Chondrocyte (in vitro differentiated cells): ENCODE measurements at places on chromosomes 2 and 18. TPM values are rescaled to one million over a fixed set of nuclear protein-coding genes. Genes with fewer than 3 reads are reported as not detected.
A peak's percentile ranks its signal among the peaks of the same experiment; 100 is the strongest.

Gene CHST10
- total RNA-seq, result 9.8 to 11.1 TPM (median 10.8 TPM) in 3 replicates

Gene QPCT
- 0.67 to 1.2 TPM in 2 of 3 replicates, not detected in the other for total RNA-seq

- DNase-seq, result no peak
These were observed 22.1 kb upstream of the IGFBP5 start for GRCh38 chr2:216717491-216717901.

DNA sequence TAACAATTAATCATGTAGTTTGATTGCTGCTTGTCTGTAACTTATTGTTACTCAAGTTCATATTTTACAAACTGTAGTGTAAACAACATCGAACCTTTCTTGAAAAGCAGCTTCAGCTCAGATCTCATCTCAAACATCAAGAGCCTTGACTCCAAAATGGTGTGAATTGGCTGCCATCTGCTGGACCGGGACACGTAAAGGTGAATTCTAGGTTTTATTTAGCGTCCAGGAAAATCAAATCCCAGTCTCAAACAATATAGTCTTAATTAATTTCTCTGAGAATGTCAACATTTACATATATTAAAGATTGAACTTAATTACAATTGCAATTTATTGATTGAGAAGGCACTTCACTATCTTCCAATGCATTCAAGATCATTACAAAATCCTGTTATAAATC, 453.0 kb downstream of the GALR1 start:
- DNase-seq, result no peak

- DNase-seq, result no peak
These were observed 726.7 kb upstream of the LRATD1 start for GRCh38 chr2:13905831-13906230.

- no peak for DNase-seq
These were observed 19.6 kb upstream of the KCNG3 start for GRCh38 chr2:42513252-42513918.

DNA sequence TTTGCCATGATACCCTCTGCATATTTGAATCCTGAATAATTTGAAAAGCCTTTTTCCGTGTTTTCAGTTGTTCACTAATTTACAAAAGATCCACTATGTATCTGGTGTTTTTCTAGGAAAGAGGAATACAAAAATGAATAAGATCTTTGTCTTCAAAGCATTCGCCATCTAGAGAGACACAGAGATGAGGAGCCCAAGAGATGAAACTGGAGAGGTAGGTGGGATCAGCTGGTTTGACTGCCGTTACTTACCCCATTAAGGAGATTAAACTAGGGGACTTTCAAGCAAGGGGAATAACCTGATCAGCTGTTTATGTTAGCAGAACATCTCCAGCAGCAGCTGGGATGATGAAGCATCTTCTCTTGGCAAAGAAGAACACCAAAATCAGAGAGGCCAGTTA, 150.2 kb upstream of the SATB2 start:
- DNase-seq, result no peak

- no peak for DNase-seq
These were observed 9.5 kb downstream of the ELP2 start for GRCh38 chr18:36139245-36139644.

DNA sequence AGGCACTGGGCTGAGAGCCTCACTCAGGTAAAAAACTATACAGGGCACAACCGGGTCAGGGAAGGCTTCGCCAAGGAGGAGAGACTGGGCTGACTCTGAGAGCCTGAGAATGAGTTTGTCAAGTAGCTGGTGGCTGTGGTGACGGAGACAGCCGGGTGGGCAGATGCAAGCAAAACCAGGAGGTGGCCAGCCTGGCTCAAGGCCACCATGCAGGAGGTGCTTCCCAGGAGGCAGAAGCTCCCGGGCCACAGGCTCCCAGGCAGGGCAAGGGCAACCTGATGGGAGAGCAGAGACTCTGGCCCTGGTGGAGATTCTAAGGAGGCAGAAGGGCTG, 2.9 kb upstream of the INHBB start:
- DNase-seq, result no peak

DNA sequence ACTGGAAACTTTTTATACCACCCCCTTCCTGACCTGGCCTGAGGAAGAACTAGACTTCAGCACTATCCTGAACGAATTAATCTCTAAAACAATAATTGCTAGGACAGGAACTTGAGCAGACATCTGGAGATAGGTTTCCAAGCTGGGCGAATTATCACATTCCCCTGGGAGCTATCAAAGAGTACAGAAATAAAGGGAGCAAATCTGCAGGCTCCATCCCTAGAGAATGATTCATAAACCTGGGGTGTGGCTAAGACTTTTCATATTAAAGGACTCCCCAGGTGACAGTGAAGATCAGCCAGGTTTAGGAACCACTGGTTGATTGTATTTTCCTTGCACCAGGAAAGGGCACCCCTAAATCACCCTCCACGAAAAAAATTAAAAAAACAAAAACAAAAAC, 105.6 kb upstream of the NOL4 start:
- DNase-seq, result no peak

Gene ARHGAP25
- 0.31 to 0.50 TPM in 2 of 3 replicates, not detected in the other for total RNA-seq

DNA sequence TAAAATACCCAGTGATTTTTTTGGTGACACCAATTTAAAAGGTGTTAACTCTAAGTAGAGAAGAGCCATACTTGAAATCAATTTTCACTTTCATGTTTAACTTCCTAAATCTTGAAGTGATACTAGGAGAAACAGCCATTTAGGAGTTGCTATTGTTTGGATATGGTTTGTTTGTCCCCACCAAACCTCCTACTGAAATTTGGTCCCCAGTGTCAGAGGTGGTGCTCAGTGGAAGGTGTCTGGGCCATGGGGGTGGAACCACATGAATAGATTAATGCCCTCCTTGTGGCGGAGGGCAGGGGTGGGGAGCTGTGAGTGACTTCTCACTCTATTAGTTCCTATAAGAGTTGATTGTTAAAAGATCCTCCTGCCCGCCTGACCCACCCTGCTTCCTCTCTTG, 377.9 kb downstream of the DLGAP1 start:
- no peak for DNase-seq

Gene BCL11A
- total RNA-seq, result 11.1 to 15.4 TPM (median 13.4 TPM) in 3 replicates

Gene SIX3
- not detected in 3 replicates for total RNA-seq

DNA sequence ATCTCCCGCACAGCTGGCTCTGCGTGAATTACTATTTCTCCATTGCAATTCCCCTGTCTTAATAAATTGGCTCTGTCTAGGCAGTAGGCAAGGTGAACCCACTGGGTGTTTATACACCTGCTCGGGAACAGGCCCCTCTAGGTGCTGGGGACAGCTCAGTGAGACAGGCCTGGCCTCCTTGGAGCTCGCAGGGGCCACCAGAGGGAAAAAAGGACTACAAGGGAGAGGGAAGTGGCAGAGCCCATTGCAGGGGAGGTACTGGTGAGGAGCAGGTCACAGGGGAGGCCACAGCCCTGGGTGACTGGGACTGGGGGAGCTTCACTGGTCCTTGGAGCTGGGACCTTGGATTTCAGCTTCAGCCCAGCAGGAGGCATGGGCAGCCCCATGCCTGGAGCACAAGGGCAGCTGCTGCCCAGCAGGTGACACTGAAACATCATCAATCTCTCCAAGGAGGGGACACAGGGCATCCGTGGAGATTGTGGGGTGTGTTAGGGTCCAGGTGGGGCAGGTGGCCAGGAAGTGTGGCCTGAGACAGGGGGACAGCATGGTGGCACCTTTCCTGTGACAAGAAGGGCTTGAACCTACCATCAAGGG, 31.2 kb downstream of the NGEF start:
- DNase-seq, result peak; percentile 59

- DNase-seq, result no peak
These were observed 41.7 kb downstream of the FRZB start for GRCh38 chr2:182824767-182825158.

DNA sequence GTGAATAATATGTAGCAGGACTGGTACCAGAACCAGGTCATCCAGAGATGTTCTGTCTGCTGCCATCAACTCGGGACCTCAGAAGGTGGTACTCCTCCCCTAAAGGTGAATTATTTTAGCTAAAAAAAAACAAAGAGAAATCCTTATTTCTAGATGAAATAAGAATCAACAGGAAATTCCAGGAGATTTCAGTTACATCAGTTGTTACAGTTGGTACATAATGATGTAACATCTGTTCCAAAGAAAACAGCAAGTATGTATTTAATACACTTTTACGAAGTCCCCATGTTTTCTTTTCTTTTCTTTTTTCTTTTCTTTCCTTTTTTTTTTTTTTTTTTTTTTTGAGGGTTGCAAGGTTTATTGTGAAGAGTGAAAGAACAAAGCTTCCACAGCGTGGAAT, 33.6 kb upstream of the CD28 start:
- DNase-seq, result no peak

DNA sequence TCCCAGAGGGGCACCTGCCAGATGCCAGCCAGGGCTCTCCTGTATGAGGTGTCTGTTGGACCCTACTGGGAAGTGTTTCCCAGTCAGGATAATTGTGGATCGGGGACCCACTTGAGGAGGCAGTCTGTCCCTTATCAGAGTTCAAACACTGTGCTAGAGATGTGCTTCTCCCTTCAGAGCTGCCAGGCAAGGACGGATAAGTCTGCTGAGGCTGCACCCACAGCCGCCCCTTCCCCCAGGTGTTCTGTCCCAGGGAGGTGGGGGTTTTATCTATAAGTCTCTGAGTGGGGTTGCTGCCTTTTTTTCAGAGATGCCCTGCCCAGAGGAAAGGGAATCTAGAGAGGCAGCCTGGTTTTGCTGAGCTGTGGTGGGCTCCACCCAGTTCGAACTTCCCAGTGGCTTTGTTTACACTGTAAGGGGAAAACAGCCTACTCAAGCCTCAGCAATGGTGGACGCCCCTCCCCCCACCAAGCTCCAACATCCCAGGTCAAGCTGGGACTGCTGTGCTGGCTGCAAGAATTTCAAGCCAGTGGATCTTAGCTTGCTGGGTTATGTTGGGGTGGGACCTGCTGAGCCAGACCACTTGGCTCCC, 324.0 kb upstream of the SETBP1 start:
- DNase-seq, result peak; percentile 42

Gene KATNAL2
- 5.8 to 9.3 TPM (median 7.4 TPM) in 3 replicates for total RNA-seq

DNA sequence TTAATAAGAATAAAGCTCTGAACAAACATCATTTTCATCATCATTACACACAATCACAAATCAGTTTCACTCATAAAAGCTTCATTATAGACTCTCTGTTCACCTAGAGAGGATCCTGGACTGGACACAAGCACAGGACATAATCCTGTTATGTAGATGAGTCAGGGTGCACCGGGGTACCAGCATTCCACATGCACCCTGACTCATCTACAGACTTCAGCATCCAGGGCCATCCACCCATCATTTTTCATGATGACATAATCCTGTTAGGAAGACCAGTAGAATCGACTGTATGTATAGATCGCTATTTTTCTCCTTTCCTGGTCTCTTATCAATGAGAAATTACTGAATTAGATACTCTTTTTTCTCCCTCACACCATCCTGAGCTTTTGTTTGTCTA, 73.7 kb upstream of the PIK3C3 start:
- DNase-seq, result no peak

Gene DSG4
- not detected in 3 replicates for total RNA-seq

DNA sequence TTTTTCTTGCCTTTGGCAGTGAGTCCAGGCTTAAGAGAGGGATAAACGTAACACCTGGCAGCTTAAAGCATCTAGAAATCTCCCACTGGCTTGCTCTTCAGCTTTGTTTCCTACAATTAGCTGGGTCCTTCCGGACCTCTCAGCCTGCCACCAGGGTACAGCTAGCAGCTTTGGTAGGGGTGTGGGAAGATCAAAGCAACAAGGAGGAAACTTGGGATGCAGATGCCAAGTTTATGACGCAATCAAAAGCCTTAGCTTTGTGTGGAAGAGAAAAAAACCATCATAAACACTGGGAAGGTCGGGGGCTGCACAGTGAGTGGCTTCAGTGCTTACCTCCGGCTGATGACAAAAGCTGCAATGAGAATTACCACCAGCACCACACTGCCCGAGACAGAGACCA, 116.9 kb downstream of the EPHA4 start:
- no peak for DNase-seq

Gene GAL3ST2
- 0.52 to 1.3 TPM in 2 of 3 replicates, not detected in the other for total RNA-seq

- no peak for DNase-seq
These were observed 7.2 kb downstream of the BOLL start for GRCh38 chr2:197777823-197778407.

Gene CCL20
- total RNA-seq, result 0.45 to 1.9 TPM (median 0.79 TPM) in 3 replicates

- no peak for DNase-seq
These were observed 72.3 kb downstream of the AFF3 start for GRCh38 chr2:100070078-100070477.

- DNase-seq, result no peak
These were observed 194.2 kb upstream of the ALPP start for GRCh38 chr2:232184346-232184745.

DNA sequence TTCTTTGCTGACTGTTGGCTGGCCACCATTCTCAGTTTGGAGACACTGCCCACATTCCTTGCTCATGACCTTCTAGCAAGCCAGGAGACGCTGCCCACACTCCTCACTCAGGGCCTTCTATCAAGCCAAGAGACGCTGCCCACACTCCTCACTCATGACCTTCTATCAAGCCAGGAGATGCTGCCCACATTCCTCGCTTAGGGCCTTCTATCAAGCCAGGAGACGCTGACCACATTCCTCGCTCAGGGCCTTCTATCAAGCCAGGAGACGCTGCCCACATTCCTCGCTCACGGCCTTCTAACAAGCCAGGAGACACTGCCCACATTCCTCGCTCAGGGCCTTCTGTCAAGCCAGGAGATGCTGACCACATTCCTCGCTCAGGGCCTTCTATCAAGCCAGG, 131.3 kb upstream of the CBLN2 start:
- no peak for DNase-seq

GRCh38 chr18:25284861-25285550, 67.0 kb downstream of the ZNF521 start:
- no peak for DNase-seq

DNA sequence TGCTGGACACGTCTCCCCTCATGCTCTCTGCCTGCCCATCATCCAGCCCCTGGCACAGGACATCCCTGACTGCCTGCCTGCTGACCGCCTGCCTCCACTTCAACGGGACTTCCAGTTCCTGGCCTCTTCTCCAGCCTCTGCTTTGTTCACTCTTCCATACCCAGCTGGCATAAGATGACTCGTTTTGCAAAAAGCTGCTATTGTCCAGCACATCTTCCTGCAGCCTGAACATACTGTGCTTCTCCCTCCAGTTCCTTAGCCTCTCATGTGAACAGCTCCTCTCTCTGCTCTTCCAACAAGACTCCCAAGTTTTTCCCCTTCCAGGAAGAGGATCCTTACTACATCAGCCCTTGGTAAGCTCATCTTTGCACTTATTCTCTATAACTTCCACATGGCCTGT, 62.4 kb upstream of the SKOR2 start:
- no peak for DNase-seq

Gene VWA3B
- total RNA-seq, result not detected in 3 replicates

GRCh38 chr2:27624943-27625342, 3.9 kb downstream of the CCDC121 start:
- no peak for DNase-seq
